ENCODE measurements at places on chromosomes 11 and 22.

- DNase-seq: no peak
Observed at GRCh38 chr11:102448869-102449224, 3.7 kb downstream of the TMEM123 start.

- DNase-seq: no peak
Observed at GRCh38 chr11:112581747-112582146, 321.1 kb upstream of the PLET1 start.

DNA sequence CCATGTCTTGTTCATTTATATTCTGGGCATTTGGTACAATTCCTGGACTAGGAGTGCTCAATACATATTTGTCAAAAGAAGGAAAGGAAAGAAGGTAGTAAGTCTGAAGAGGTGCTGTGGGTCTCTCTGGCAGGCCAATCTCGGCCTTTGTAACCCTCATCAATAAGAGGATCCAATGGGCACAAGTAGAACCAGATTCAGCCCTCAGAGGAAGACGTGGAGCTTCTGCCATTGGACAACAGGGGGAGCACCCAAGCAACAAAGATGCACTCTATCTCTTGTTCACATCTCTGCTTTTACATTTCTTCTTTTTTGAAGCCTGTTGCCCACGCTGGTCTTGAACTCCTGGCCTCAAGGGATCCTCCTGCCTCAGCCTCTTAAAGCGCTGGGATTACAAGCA lies 2.2 kb upstream of the VPS11 start:
- no peak for DNase-seq

- no peak for DNase-seq
Observed at GRCh38 chr11:122843281-122844141, 5.2 kb downstream of the CRTAM start.

DNA sequence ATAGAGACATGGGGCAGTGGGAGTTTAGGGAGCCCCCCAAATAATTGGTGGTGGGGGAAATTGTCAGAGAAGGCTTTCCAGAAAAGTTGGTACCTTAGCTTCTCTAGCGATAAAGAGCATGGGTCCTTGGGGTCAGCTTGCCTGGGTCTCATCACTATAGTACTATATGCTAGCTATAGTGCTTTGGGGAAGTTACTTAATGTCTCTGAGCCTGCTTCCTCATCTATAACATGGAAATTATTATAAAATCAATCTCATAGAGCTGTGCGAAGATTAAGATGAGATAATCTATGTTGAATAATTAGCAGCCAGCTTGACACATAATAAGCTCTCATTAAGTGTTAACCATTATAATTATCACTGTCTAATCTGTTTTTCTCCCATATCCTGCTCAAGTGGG lies 41.2 kb downstream of the STIM1 start:
- DNase-seq: no peak

- no peak for DNase-seq
Observed at GRCh38 chr11:8370812-8371515, 107.3 kb upstream of the LMO1 start.

GRCh38 chr22:32492111-32492510 lies 17.5 kb downstream of the FBXO7 start:
- DNase-seq: no peak
